ENCODE measurements at places on chromosomes 4 and X.
A peak's percentile ranks its signal among the peaks of the same experiment; 100 is the strongest.

GRCh38 chr4:139851133-139851532 lies 185.5 kb downstream of the MGST2 start:
- no peak for DNase-seq

DNA sequence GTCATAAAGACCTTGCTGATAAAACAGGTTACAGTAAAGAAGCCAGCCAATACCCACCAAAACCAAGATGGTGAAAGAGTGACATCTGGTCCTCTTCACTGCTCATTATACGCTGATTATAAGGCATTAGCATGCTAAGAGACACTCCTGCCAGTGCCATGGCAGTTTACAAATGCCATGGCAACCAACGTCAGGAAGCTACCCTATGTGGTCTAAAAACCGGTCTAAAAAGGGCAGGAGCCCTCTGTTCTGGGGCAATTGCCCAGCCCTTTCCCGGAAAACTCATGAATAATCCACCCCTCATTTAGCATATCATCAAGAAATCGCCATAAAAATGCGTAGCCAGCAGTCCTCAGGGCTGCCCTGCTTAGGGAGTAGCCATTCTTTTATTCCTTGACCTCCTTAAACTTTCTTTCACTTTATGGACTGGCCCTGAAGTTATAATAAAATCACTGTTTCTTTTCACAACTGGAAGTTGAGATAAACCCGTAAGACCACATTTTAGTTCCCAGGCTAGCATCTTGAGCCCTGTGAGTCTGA lies 260.5 kb upstream of the FAT1 start:
- DNase-seq, result no peak

GRCh38 chr4:94673961-94674360 lies 83.8 kb upstream of the BMPR1B start:
- DNase-seq, result no peak

- DNase-seq, result no peak
Measured at GRCh38 chr4:3768842-3769641, 2.9 kb downstream of the ADRA2C start.

- no peak for DNase-seq
Measured at GRCh38 chr4:140048419-140048995, 105.5 kb downstream of the MAML3 start.

GRCh38 chrX:3066555-3066954 lies 25.3 kb downstream of the ARSF start:
- DNase-seq, result no peak

DNA sequence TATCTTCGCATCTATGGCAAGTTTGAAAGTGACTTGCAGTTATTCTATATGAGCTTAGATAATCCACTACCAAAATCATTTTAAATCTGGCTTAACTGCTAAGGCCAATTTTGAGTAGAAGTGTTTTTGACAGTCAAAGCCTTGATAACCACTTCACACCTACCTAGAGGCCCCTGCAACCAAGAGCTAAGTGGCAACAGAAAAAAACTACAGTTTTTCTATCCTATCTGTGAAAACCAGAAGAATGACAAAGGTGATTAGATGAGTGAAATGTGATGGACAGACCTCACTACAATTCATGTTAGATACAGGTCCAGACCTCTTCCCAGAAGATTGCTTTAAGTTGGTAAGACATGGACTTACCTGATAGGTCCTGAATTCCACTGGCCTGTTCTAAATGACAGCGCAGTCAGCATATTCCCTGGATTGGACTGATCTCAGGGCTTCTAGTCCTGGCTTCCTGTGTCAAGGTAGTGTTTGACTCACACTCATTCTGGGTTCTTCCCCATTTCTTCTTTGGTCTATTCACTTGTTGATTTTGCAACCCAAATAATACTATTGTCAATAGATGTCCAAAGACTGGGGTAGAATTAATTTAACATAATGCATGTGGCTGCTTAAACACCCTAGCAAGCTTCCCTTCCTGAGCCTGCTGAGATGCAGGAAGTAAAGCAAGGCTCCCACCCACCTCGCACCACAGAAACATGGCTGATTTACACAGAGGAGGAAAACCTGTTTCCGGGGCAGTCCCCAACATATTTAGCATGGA lies 65.1 kb downstream of the PPP3CA start:
- DNase-seq, result peak; percentile 7

DNA sequence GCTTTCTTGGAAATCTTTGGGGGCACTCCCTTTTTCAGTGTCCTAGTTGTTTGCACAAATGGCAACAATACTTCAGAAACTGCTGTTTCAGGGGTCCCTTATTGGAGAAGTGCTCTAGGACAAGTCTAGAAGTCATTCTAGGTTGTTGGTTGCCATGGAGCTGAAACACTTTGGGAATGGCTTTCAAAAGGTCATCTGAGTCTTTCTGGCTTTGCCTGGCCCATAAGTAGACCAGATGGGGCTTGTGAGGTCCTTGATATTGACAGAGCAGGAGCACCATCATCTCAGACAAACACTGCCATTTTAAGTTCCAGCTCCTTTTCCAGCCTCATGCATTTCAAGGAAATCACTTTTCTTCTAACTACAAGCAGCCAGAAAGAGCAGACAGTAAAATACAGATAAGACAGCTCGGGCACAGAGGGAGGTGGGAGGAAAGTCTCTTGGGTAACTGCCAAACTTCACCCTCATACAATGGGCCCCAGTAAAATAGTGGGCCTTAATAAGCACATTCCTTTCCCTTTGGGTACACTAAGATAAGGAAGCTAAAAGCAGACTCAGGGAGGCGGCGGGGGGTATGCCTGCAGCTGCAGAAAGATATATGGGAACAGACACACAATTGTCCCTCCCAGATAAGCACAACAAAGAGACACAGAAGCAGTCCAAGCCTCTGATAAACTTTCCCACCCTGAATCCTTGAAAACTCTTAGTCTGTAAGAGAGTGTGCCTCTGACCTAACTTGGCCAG lies 8.5 kb upstream of the NXF3 start:
- DNase-seq, result no peak

DNA sequence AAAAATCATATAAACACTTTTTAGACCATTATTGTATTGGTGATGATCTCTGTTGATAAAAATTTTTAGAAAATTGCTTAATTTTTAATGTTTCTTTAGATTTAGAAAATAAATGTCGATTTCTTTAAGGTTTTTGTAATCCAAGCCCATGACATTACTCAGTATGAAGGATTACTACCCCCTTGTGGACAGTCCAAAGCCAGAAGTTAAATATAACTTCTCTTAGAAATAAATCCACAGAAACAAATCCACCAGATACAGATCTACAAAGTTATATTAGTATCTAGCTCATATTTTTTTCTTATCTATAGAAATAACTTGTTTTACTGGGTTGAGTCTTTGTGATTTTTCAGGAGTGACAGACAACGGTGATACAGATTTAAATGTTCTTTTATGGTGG lies 18.9 kb downstream of the TIFA start:
- no peak for DNase-seq

DNA sequence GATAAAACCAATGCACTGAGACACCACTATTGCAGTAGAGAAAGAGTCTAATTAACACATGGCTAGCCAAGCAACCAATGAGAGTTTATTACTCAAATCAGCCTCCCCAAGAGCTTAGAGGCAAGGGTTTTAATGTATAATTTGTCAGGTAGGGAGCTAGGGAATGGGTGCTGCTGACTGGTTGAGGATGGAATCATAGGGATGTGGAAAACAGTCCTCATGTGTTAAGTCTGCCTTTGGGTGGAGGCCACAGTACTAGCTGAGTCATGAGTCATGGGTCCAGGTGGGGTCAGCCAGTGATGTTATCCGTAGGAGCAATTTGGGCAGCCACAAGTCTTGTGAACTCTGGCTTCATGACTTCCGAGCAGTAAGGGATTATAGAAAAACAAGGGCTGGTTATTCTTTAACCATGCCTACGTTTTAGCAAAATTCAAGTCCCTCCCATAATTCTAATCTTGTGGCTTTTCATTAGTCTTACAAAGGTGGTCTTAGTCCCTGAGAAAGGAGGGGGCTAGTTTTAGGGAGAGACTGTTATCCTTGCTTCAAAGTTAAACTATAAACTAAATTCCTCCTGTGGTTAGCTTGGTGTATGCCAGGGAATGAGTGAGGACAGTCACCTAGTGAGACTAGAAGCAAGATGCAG lies 25.1 kb upstream of the PLAC8 start:
- no peak for DNase-seq

- no peak for DNase-seq
Measured at GRCh38 chr4:136329042-136329662, 1203.1 kb downstream of the PCDH18 start.

DNA sequence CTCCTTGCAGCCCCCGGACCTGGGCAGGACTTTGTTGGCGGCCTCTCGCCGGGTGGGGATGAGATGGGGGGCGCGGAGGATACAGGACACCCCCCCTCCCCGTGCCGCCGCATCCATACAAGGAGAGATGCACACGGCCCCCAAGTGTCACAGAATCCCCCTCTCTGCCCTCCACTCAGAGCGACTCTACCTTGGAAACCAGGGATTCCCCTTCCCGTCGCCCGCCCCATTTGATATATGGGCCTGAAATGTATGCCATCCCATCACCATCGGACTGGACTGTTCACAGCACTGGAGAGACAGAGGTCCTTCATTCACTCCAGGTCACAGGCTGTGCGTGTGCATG lies 426 bp downstream of the PORCN start:
- DNase-seq, result no peak

GRCh38 chr4:22238742-22239141 lies 277.1 kb downstream of the ADGRA3 start:
- no peak for DNase-seq

DNA sequence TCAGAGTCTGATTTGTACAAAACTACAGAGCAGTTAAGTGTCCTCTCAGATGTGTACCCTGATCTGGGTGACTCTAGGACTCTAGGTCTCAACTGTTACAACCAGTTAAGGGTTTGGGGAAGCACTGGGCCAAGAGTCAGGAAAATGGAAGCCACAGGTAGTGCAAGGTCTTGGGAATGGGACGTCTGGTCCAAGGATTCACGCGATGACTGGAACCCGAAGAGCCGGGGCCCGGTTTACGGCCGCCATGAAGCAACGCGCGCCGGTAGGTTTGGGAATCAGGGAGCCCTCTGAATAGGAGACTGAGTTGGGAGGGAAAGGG lies 321 bp upstream of the HPRT1 start:
- DNase-seq, result no peak

- DNase-seq, result no peak
Measured at GRCh38 chr4:82402196-82402775, 28.0 kb downstream of the HNRNPDL start.

DNA sequence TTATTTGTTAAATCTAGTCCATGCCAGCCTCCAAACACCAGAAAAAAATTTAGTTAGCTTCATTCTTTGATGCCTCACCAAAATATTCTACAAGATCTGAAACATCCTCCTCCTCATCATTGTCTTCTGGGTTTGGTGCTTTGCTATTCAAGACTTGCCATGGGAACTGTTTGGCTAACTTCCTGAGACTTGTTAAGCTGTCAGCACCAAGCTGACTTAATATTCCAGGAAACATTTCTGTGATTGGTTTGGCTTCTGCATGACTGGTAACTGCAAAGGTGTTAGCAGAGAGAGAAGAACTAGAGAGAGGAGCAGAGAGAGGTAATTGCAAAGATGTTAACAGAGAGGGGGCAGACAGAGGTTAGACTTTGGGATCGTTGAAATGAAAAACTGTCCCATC lies 101.3 kb downstream of the PALLD start:
- DNase-seq, result no peak

- DNase-seq, result no peak
Measured at GRCh38 chr4:55947912-55948725, 626 bp upstream of the CEP135 start.

GRCh38 chr4:37644962-37645361 lies 41.2 kb downstream of the RELL1 start:
- DNase-seq, result no peak

- no peak for DNase-seq
Measured at GRCh38 chr4:48854395-48854683, 23.5 kb downstream of the OCIAD1 start.

DNA sequence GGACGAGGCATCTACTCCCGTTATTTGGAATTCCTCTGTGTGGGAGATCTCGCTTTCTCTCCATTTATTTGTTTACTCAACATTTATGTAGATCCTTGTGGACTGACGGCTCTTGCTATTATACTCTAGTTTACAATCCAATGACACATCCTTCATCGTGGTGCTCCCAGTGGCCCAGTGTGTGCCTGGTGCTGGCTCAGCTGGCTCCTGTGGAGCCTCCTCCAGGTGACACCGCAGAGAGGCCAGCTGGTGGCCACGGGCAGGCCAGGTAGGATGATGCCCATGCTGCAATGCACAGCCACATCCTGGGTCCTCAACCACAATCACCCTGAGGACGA lies 84.0 kb upstream of the AFAP1 start:
- DNase-seq, result no peak

DNA sequence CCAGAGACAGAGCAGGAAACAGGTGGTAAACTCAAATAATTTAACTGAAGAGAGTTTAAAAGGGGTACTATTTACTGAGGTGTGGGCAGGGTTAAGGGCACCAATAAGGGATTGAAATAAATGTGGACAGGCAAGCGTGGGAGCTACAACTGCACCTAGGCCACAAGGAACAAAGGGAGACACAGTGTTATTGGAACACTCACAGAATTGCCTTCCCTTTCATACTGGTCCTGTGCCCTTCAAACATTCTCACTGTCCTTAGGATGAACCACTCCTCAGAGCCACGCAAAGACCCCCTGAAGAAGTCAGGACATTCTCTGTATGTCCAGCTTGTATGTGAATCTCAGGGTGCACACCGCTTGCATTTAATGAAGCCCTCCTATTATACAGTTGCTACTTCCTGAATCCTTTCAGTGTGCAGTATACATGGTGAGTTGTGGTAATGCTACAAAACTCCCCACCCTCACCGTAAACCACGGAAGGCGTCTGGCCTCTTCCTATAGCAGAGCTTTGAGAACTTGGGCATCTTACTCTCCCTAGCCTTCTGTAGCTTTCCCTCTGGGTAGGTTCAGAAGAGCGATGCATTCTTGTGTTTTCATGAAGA lies 9.6 kb upstream of the MRPL1 start:
- DNase-seq, result peak; percentile 45

GRCh38 chrX:49829016-49829415 lies at the start of gene PAGE4:
Gene PAGE4 (plus strand): TSS chrX:49829303. CDS start chrX:49830429, 1,126 bp downstream.
- no peak for DNase-seq
